OCI-LY7 (cell line): ENCODE measurements at places on chromosomes 12 and 14. TPM values are rescaled to one million over a fixed set of nuclear protein-coding genes. Genes with fewer than 3 reads are reported as not detected.

- no peak for DNase-seq
Observed at GRCh38 chr12:1220127-1221092, 229.4 kb downstream of the ERC1 start.

DNA sequence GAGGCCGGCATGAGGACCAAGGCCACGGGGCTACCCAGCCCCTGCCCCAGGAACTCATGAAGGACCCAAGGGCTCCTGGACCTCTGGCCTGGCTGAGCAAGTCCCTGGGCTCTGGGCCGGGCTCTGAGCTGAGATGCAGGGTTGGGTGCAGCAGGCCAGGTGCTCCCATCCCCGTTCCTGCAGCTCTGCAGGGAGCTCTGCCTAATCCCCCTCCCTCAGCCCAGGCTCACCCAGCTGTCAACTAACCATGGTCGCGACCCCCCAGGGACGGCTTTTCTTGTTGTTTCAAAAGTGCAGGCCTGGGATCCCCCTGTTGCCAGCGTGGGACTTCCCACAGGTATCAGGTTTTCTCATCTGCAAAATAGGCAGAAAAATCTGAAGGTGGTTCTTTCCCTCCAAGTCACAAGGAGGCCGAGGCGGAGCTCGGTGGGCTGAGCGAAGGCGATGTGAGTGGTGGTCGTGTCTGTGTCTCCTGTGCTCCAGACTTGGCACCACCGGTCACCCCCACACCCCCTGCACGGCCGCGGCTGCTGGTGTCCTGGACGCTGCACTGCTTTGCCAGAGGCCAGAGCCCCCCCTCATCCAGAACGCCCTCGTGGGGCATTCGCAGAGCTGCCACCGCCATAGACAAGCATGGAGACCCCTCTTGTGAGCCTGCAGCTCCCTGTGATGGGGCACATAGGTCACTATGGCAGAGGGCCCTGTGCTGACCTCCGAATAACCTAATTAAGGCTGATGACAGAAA lies 22.5 kb upstream of the GALNT9 start:
- no peak for DNase-seq

ARHGEF40 gene
- 2.0 TPM in 2 replicates for total RNA-seq

TMEM253 gene
- total RNA-seq = 0.88 and 0.89 TPM in 2 replicates

DNA sequence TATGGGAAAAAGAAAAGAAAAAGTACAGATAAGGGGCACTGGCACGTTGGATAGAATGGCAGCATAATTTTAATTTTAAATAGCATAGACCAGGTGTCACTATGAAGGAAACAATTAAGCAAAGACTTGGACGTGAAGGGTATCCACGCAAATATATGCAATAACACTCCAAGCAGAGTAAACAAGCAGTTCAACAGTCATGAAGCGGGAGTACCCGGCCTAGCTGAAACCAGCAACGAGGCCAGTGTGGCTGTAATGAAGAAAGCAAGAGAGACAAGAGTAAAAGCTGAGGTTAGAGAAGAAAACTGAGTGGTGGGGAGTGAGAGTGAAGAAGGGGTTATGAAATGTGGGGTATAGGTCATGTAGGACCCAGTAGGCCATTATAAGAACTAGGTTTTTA lies 85.4 kb downstream of the BCL2L14 start:
- no peak for DNase-seq

BEGAIN gene
- 0.06 and 0.76 TPM in 2 replicates for total RNA-seq

DNA sequence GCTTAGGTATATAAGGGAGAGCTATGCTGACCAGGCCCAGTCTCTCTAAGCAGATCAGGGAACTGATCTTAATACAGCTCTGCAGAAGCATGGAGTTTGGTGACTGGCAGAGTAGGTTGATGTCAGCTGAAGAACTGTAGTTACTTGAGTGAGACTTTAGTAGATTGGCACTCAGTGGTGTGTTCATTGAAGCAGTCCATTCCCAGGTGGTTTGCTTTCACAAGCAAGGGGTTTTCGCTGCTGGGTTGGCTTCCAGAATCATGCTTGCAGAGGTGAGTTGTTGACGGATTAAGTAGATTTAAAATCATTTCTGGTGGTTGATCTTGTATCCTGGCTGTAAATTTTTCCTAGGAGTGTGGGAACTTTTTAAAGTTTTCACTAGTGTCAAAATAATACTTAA lies 6.5 kb upstream of the DHRS7 start:
- DNase-seq = no peak

RNASE12 gene
- not detected in 2 replicates for total RNA-seq

- DNase-seq = no peak
Observed at GRCh38 chr14:76228138-76228537, 76.4 kb downstream of the GPATCH2L start.
